Activated T-cell treated with anti-CD3 and anti-CD28 coated beads for 48 hours (primary cell): ENCODE measurements at places on chromosomes 4 and X.

- DNase-seq = no peak
Measured at GRCh38 chr4:52625216-52625615, 33.9 kb downstream of the USP46 start.

DNA sequence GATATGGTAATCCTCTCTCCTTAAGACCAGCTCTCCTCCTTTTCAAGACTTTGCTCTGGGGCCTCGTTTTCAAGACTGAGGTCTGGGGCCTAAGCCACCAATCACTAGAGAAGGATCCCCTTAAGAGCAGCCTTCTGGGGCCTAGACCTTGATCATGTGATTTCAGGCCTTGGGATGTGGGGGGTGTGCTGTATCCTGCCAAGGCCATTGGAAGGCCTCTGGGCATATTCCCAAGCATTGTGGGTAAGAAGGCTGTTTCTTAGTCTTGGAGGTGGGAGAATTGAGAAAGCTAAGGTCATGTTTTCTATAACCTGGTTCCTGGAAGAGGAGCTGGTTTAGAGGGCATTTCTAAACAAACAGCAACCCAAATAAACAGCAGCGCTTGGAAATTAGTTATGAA, 12.1 kb downstream of the TMEM164 start:
- no peak for DNase-seq

GRCh38 chr4:25976780-25977179, 62.8 kb downstream of the SMIM20 start:
- DNase-seq = no peak

DNA sequence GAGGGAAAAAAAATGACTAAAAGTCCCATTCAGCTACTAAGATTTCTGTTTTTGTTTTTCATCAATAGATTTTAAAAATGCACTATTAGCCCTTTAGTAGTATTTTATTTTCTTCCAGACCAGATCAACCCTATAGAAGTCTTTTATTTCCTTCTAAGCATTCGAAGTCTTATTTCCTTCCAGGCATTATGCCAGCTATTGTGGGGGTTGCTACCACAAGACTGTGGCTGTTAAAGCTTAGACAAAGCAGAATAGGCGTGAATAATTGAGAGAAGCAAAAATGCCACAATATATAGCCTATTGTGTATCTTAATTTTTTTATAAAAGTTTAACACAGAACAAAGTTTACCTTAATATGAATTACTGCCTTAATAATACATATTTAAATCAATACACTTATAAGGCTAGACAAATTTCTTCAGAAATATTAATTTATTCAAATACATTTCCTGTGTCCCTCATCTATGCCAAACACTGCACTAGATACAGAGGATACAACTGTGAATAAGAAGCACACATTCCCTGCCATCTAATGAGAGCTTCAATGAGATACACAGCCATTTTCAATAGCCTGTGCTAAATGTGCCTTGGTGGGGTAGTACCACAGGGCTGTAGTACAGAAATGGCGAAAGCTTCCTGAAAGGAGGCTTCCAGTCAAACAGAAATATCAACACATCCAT, 33.1 kb downstream of the SLC10A7 start:
- DNase-seq = no peak

- DNase-seq = no peak
Measured at GRCh38 chr4:112861691-112862674, 187.5 kb upstream of the ANK2 start.

DNA sequence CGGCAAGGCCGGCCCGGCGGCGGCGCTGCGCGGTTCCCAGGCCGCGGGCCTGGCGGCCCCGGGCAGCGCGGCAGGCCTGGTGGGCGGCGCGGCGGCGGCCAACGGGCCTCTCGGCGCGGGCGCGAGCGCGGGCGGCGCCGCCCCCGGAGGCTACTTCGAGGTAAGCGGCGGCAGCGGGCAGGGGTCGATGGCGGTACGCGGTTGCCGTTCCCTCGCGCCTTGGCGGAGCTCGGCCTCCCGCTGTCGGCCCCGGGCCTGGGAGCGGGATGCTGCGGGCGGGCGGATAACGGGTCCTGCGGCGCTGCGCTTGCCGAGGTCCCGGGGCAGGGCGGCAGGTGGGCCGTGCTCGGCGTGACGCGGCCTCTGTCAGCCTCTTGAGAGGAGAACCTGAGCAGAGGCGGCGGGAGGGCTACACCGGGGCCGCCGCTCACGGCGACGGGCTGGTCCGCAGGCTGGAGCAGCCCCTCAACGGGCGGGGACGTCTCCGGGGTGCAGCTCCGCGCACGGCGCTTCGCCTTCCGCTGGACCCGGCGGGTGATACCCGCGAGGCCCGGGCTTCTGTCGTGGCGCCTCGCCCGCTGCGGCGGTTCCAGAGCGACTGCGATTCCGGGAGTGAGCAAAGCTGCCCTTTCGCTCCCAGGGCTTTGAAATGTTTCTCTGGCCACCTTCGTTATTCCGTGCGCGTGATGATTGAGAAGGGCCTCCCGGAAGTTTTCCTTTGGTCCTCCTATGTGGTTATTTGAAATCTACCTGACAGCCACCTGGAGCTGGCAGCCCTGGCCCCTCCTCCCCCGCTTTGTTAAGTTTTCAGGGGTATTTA, 774 bp downstream of the FAM193A start:
- DNase-seq = peak; percentile 56

GRCh38 chrX:71871367-71871766, 39.3 kb upstream of the NHSL2 start:
- DNase-seq = no peak

DNA sequence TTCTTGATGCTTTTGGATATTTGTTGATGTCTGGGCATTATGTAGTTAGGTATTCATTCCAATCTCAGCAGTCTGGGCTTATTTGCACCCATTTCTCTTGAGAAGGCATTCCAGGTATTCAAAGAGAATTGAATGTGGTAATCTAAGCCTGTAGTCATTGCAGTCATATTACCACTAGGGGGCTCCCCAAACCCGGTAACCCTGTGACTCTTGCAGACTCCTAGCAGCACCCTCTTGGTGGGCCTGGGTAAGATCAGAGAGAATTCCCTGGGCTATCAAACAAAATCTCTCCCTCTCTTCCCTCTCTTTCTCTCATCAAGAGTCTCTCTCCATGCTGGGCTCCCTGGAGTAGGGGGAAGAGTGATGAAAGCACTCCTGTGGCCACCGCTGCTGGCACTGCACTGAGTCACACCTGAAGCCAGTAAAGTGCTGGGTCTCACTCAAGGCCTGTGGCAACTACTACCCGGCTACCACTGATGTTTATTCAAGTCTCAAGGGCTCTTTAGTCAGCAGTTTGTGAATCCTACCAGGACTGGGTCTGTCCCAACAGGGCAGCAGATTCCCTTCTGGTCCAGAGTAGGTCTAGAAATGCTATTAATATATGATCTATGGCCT, 187.7 kb upstream of the NUDT10 start:
- no peak for DNase-seq

DNA sequence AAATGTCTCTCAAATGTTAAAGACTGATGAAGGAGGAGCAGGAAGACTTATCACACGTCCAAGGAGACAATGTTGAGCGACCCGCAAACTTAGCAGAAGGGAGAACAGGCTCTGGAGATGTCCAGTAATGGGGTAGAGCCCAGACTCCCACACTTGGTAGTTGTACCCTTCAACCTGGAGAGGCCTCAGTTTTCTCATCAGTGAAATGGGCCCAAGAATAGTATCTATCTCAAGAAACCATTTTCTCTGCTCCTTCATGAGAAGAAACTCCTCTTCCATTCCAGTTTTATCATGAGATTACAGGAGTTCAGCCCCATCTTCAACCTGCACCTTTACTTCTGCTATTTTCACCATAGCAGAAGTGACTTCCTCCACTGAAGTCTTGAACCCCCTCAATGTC, 169.9 kb downstream of the DHRSX start:
- DNase-seq = no peak

GRCh38 chrX:23332888-23333821, 1.5 kb upstream of the PTCHD1 start:
- no peak for DNase-seq

GRCh38 chr4:128477540-128477939, 189.9 kb upstream of the PGRMC2 start:
- no peak for DNase-seq

DNA sequence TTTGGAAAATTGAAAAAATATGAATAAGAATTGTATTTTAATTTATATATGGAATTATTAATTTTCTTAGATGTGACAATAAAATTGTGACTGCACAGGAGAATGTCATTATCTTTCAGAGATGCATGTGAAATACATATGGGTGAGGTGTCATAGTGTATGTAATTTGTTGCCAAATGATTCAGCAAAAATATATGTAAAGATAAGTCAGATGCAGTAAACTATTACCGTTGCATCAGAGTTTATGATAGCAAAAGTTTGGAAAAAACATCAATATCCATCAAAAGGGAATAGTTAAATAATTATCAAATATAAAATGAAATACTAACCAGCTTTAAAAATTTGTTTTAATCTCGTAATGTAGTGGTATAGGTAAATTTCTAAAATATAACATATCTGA, 10.4 kb upstream of the SLC7A11 start:
- no peak for DNase-seq

- DNase-seq = no peak
Measured at GRCh38 chr4:137455647-137456321, 76.5 kb downstream of the PCDH18 start.

- no peak for DNase-seq
Measured at GRCh38 chr4:84913176-84913575, 53.3 kb downstream of the WDFY3 start.

DNA sequence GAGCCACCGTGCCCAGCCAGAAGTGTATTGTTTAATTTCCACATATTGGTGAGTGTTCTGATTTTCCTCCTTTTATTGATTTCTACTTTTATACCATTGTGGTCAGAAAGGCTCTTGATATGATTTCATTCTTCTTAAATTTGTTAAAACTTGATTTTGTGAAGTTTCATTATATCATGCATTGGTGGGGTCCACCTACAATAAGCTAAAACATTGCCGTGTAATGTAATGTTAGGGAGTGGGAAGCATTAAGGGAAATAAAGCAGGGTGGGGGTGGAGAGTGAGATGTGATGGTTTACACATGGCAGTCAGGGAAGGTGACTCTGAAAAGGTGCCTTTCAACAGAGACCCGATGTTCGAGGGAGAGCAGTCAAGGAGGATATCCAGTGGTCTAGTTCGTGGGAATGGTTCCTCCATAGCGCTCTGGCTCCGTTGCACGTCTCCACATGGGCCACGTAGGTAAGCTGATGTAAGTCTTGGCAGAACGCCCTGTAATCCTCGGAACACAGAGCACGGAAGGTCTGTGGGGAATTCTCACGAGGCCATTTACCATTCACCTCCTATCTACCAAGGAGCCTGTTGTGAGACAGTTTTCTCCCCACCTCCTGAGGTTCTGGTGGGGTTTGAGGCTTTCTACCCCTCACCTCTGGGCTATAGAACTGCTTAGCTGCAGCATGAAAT, 7.7 kb upstream of the WDR13 start:
- DNase-seq = no peak

DNA sequence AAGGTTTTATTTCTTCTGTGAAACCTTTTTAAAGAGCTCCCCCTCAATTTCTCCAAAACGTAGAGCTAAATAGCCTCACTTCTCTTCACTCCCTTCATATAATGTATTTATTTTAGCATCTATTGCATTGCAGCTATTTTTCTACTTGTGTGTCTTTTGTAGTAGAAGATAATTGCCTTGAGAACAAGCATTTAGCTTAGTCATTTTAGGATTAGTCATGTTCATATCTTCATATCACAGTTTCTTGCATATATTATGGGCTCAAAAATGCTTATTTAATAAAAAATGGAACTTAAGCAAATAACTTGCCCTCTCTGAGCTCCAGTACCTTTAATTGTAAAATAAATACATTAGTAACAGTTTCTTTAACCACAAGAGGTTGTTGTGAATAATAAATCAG, 72.1 kb upstream of the SPANXC start:
- DNase-seq = no peak

GRCh38 chr4:2417226-2417764, 1.1 kb downstream of the ZFYVE28 start:
- DNase-seq = peak; percentile 22

DNA sequence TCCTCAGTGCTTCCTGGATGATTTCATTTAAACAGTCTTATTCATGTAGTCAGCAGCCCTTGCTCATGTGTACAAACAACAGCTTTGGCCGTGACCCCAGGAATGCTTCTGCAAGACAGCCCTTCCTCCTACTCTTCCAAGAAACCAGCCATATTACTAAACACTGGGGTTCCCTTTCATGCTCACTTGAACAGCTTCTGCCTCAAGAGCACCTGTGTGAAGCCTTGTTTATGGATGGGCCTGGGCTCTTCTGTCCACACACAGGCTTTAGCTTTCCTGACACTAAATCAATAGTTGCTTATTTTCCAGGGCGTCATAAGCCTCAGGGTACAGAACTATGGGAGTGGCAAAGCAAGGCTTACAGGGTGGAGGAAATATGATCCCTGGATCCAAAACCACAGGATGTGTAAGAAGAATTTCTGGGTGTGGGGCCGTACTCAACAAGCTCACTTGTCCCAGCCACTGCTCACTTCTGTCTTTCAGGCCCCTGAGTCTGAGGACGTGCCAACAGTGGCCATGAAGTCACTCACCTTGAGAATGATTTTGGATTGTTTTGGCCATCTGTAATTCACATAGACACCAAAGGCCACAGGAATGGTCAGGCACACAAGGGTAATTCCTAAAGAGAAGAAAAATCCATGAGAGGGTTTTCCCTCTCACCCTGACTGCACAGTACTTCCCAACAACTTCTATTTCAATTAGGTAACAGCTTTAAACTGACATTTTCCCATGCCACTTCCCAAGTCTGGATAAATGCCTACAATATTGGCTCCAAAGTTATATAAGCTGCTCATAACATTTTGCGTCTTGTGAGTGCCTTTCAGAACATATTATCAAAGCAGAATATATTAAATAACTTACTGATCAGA, 17.7 kb downstream of the SLC10A6 start:
- no peak for DNase-seq

DNA sequence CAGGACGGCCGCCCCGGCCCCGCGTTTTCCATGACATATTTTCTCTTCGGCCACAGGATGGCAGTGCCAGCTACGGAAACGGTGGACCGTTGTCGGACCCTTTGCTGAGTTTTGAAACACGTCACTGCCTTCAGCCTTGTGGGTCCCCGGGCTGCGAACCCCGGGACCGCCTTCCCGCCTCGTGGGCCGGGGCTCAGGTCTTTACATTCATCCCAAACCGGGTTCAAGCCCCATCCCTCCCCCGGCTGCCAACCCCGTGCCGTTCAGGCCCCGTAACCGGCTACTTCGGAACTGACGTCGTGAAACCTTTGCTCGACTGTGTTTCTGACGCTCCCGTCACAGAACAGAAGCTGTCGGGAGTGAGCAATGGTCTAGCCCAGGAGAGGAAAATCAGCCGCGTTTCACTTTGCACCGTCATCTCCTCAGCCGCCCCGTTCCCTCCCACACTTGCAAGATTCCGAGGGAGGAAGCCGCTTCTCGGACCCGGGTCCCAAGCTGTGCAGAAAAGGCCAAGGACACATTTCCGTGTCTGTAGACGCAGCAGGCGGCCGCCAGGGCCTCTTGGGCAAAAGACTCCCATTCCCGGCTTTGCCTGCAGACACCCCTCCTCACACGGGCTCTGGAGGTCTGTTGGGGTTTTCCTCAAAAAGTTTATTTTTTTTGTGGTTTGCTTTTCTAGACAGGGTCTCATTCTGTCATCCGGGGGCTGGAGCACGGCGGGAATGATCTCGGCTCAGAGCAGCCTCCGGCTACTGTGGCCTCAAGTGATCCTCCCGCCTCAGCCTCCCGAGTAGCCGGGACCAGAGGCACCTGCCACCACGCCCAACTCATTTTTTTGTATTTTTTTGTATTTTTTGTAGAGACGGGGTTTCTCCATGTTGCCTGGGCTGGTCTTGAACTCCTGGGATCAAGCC, 41.4 kb upstream of the PPP2R3B start:
- peak; percentile 6 for DNase-seq
